ENCODE measurements at places on chromosomes 12 and 14.

DNA sequence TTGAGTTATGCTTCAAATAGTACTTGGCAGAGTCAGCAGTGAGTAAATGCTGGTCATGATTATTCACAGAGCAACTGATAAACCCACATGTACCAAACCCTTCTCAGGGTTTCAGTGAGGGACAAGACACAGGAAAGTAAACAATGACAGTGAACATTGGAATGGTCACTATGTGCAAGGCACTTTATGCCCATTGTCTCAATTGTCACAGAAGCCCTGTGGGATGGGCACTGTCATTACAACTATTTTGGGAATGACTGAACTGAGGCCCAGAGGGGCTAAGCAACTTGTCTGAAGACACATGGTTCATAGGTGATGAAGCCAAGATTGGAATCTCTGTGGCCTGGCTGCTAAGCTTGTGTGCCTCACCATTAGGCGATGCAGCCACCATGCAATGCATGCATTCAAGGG is 238.5 kb downstream of the RBM19 start:
- DNase-seq: no peak

DNA sequence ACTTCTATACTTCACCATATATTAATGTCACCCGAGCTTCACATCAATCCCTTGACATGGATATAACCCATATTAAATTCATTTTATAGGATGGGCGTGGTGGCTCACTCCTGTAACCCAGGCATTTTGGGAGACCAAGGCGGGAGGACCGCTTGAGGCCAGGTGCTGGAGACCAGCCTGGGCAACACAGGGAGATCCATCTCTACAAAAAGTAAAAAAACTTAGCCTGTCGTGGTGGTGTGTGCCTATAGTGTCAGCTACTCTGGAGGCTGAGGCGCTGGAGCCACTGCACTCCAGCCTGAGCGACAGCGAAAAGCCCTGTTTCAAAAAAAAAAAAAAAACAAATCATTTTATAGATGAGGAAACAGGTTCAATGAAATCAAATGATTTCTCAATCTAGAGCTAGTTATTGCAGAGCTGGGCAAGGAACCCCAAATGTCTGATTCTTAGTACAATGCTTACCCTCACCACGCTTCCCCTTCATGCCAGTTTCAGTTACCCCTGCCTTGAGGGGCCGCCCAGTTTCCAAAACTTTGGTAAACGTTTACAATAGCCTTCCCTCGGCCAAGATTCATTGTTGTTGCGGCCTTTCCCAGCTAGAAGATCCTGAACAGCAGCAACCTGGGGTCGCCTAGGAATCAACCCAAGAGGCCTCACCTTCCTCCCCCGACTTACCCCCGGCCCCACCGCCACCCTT is 751 bp downstream of the PSMB5 start:
- no peak for DNase-seq

- DNase-seq: no peak
These were observed 400.2 kb downstream of the BCL11B start for GRCh38 chr14:98871796-98872195.

DNA sequence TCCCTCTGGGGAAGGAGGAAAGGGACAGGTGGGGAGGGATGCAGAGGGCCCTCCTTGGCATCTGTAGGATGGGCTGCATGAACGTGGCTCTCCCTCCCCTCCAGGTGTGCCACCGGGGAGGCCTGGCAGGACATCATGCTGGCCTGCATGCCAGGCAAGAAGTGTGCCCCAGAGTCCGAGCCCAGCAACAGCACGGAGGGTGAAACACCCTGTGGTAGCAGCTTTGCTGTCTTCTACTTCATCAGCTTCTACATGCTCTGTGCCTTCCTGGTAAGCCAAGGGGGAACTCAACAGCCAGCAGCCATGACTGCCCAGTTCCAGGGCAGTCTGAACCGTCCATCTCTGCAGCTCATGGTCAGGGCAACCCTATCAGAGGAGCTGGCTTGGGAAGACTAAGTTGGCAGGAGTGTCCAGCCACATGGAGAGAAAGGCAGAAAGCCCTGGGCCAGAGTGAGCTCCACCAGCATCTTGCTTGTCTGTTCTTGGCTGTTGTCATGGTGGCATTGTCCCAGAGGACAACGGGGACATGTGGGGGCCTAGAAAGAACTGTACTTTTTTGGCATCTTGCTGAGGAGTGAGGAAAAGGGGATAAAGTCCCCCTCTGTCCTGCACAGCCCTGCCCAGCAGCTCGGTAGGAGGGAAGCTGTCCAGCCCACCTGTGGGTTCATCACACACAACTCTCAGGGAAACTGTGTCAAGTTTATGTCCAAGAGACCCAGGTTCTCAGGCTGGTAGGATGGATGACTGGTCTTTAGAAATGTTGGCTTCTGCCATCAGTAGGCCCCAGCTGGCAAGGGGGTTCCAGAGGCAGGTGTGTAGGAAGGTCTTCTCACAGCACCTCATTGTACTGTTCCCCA is 129.8 kb upstream of the FKBP4 start:
- DNase-seq: no peak

GRCh38 chr12:127690161-127690560 is 576.8 kb upstream of the TMEM132C start:
- DNase-seq: no peak

DNA sequence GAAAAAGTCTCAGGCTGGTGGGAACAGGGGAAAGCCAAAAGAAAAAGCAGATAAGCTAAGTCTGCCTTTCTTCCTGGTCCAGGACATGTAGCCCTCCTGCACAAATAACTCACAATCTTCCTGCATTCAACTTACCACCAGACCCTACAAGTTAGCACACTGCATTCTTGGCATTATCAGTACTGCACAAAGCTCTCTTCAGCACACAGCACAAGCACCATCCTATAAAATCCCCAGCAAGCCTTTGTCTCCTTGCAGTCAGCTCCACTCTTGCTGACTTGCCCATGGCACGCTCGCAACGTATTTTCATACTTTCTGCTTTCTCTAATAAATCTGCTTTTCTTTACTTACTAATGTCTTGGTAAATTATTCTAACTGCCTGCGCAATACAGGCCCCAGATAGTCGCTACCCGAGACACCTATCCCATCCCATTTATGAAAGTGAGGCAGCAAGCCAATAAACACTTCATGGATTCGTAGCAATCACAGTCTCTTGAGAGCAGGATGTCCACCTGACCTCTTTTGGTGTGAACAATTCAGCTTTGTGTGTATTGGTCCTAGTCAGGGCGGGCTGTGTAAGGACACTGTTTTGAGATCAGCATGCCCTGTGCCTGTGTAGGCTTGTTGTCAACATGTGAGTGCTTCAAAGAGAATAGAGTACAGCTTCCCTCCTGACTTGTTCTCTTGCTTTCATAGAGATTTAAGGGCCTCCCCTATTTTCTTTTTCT is 49.0 kb downstream of the TMEM117 start:
- DNase-seq: no peak

DNA sequence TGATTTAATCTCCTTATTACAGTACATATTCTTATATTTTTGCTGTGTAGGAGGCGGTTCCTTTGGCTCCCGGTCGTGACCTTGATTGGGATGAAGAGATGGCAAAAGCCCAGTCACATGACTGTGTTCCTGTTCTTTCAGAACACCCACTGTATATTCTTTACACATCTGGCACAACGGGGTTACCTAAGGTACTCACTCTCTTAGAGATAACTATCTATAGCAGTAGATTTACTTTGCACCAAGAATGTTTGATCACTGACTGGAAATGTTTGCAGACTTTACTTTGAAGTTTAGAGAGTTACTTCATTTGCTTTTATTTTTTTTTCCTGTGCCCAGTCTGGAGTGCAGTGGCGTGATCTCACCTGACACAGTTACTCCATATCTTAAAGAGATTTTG is 65.2 kb downstream of the ACSS3 start:
- DNase-seq: no peak

DNA sequence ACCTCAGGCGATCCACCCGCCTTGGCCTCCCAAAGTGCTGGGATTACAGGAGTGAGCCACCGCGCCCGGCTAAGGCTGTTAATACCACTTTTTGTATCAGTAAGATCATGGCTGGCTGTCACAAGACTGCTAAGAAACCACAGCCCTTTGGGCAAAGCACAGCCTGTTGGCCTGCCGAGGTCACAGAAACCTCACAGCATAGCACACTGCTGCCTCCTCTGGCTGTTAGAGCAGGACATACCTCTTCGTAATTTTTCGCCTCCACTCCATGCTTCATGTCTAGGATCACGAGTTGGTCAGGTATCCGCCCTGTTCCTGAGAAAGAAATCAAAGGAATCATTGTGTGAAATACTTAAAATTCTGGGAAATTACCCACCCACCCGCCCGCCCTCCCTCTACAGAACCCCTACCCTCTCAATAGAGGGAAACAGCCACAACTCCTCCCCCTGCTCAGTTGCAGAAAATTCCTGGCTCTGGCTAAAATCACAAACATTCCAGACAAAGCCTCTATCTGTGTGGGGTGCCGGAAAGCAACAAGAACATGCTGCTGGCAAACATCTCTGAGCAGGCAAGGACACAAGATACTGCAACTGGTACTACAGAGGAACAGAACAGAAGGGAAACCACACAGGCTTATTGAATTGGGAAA is 20.7 kb upstream of the NEK9 start:
- DNase-seq: no peak

GRCh38 chr12:23671881-23672280 is 277.6 kb downstream of the SOX5 start:
- no peak for DNase-seq

- no peak for DNase-seq
These were observed 16.2 kb downstream of the PSMC1 start for GRCh38 chr14:90272523-90272922.

GRCh38 chr14:80059041-80059440 is 152.3 kb downstream of the DIO2 start:
- DNase-seq: no peak

- DNase-seq: no peak
These were observed 42.6 kb upstream of the HIF1A start for GRCh38 chr14:61652526-61653262.

- no peak for DNase-seq
These were observed 67.2 kb downstream of the NOS1 start for GRCh38 chr12:117294189-117294603.

- DNase-seq: no peak
These were observed 579.0 kb upstream of the STXBP6 start for GRCh38 chr14:25628978-25629377.

DNA sequence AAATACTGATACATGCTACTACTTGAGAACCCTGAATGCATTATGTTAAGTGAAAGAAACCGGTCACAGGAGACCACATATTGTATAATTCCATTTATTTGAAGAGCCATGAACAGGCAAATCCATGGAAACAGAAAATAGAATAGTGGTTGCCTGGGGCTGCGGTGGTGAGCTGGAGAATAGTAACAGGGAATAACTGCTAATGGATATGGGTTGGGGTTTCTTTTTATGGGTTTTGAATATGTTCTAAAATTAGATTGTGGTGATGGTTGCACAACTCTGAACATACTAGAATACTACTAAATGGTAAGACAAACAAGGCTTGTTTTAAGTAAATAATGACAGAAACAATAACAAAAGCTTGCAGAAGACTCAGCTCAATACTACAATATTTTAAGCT is 293.0 kb downstream of the BTG1 start:
- DNase-seq: no peak

GRCh38 chr14:83342590-83342989 is 1808.9 kb upstream of the SEL1L start:
- DNase-seq: no peak

- DNase-seq: peak; percentile 79
These were observed 21.2 kb downstream of the PRPF40B start for GRCh38 chr12:49644620-49644994.

- DNase-seq: no peak
These were observed 486.2 kb downstream of the RAD51B start for GRCh38 chr14:68305738-68306137.

DNA sequence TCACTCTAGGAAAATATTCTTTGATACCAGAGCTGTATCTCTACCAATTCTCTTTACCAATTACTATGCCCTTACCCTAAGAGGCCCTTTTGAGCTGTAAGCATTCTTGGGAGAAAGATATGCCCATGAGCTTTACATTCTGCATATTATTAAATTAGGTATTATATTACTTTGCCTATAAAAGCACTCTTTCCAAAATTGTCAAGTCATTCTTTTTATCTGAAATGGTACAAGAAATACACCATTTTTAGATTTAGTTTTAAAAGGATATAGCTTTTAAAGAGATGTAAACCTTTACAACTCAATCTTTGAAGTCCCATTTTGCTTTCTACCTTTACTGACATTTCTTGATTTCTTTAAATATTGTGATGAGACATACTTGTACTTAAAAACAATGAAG is 343.5 kb downstream of the C12orf50 start:
- DNase-seq: no peak

DNA sequence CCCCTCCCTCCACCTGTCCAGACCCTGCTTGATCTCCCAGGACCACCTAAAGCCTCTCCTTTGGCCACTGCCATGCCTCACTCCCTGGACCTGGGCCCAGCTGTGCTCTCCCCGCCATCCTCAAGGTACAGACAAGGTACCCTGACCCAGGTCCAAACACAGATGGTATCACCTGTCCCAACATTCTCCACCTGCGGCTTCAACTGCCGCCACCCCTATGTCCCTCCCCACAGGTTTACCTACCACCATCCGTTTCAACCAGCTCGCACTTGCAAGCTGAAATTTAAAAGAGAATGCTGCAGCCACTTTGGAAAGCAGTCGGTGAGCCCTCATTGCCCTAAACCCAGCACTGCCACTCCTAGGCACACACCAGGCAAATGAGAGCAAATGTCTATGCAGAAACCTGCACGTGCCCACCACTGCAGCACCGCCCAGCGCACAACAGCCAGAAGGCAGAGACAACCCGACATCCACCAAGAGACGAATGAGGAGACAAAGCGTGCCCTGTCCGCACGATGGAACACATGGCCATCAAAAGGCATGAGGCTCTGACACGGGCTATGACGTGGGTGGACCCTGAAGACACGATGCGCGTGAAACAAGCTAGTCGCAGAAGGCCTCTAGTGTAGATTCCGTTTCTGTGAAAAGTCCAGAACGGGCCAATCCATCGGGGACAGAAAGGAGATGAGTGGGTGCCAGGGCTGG is 71.0 kb downstream of the RFLNA start:
- DNase-seq: no peak
